ENCODE measurements at places on chromosomes 2 and 18. TPM values are rescaled to one million over a fixed set of nuclear protein-coding genes. Genes with fewer than 3 reads are reported as not detected.

The DUSP2 gene
- 3.6 TPM for total RNA-seq

The TMEFF2 gene
- 0.20 TPM for total RNA-seq

The IHH gene
- not detected for total RNA-seq

The GAREM1 gene
- 13.4 TPM for total RNA-seq

The IL1B gene
- not detected for total RNA-seq

The SGPP2 gene
- total RNA-seq, result 0.17 TPM

The FBXO36 gene
- 0.92 TPM for total RNA-seq

The SLC1A4 gene
- total RNA-seq, result 17.7 TPM
